Hair follicular keratinocyte (primary cell): ENCODE measurements at places on chromosomes 2 and 18. TPM values are rescaled to one million over a fixed set of nuclear protein-coding genes. Genes with fewer than 3 reads are reported as not detected.

Gene PFN4
- 0.39 TPM in 1 of 2 replicates, not detected in the other for total RNA-seq

Gene GALNT13
- under 0.01 TPM in 1 of 2 replicates, not detected in the other for total RNA-seq

Gene RNF144A
- 2.2 and 3.6 TPM in 2 replicates for total RNA-seq

Gene SNX17
- total RNA-seq = 98.4 and 103 TPM in 2 replicates

Gene PIEZO2
- total RNA-seq = not detected in 2 replicates

Gene EMILIN1
- total RNA-seq = 4.0 and 4.5 TPM in 2 replicates

Gene PRKD3
- 26.6 and 32.3 TPM in 2 replicates for total RNA-seq

Gene ALKAL2
- not detected in 2 replicates for total RNA-seq

Gene CNDP1
- not detected in 2 replicates for total RNA-seq

Gene NEU2
- not detected in 2 replicates for total RNA-seq

Gene RAB6C
- not detected in 2 replicates for total RNA-seq

Gene NXPH2
- 0.27 TPM in 1 of 2 replicates, not detected in the other for total RNA-seq

Gene SCN2A
- total RNA-seq = 0.23 and 0.42 TPM in 2 replicates

Gene TNFRSF11A
- 0.16 and 0.23 TPM in 2 replicates for total RNA-seq

Gene SGPP2
- total RNA-seq = 0.08 TPM in 2 replicates

Gene MBD2
- 45.1 and 55.5 TPM in 2 replicates for total RNA-seq
